Ureter (tissue), 1 donor: ENCODE measurements at places on chromosomes 4 and X. TPM values are rescaled to one million over a fixed set of nuclear protein-coding genes. Genes with fewer than 3 reads are reported as not detected.

POU4F2 gene
- not detected for total RNA-seq

- no peak for DNase-seq
These were observed 1825.1 kb upstream of the IGFBP7 start for GRCh38 chr4:58935332-58935731.

GRCh38 chrX:33906971-33907370 lies 225.1 kb downstream of the FAM47A start:
- no peak for DNase-seq

GRCh38 chr4:915041-915474 lies 17.1 kb downstream of the GAK start:
- no peak for DNase-seq
